CD4-positive, CD25-positive, alpha-beta regulatory T cell (primary cell): ENCODE measurements at places on chromosomes 2 and 18.

- no peak for DNase-seq
Observed at GRCh38 chr2:50125246-50125645, 906.7 kb downstream of the NRXN1 start.

DNA sequence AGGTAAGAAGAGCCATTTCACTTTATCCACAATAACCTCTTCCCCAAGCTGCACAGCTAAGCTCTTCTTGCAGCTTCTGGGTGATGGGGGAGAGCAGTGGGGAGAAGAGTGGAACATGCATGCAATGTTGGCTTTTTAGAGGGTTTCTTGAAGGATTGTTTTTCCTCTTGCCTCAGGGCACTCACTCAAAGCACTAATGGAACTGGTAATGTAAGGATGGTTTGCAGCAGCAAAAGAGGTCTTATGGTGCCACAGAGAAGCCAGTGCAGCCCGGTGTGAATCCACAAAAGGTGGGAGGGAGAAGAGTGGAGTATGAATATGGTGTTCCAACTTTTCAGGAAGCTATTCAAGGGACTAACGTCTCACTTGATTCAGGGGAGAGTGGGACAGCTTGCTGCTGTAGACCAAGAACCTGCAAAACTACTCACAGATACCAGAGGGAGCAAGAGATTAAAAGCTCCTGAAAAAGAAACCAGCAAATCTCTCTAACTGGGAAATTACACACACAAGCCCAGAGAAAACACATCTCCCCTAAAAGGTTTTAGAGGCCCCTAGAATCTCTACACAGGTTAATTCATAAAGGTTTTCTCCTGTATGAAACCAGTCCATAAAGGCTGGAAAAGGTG lies 116.4 kb downstream of the CHN1 start:
- no peak for DNase-seq

- no peak for DNase-seq
Observed at GRCh38 chr2:129915303-129915840, 64.1 kb upstream of the RAB6C start.

- no peak for DNase-seq
Observed at GRCh38 chr2:96115631-96116423, 544 bp downstream of the ADRA2B start.

GRCh38 chr2:192011196-192011595 lies 164.3 kb upstream of the CAVIN2 start:
- no peak for DNase-seq

DNA sequence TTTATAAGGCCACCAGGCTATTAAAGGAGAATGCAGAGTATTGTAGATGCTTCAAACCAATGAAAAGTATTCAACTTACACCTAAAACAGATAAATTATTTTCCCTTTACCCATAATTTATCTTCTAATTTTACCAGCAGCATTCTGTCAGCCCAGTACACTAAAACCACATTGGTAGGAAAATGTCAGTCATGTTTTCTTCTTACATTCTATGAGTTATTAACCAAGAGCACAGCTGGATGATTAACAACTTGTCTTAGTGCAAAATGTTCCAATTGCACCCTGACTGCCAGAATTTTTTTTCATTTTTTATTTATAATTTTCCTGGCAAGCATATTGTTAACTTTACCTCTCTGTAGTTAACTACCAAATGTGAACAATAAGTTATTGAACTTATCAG lies 79.0 kb upstream of the WDR75 start:
- DNase-seq, result no peak

DNA sequence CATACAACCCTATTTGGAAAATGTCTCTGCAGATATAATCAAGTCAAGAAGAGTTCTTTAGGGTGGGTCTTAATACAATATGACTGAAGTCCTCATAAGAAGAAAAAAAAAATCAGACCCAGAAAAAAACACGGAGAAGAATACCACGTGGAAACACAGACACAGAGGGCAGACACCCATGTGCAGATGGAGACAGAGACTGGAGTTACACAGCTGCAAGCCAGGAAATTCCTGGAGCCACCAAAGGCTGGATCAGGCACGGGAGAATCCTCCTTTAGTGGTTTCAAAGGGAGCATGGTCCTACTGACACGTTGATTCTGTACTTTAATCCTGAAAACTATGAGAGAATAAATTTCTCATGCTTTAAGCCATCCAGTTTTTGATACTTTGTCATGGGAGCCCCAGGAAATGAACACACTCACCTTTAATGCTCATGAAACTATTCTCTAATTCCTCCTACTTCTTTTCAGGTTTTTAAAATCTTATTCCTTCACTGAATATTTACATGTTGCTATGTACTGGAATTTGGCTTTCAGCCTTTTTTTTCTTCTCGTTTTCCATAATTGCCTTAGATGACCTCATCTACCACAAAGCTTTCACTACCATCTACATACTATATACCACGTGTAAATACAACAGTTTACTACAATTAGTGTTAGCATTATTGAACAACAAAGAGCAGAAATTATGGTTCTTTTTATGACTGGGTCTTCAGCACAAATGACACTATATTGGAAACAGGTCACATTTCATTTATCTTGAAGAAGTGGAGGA lies 529.1 kb downstream of the IRS1 start:
- DNase-seq, result no peak

DNA sequence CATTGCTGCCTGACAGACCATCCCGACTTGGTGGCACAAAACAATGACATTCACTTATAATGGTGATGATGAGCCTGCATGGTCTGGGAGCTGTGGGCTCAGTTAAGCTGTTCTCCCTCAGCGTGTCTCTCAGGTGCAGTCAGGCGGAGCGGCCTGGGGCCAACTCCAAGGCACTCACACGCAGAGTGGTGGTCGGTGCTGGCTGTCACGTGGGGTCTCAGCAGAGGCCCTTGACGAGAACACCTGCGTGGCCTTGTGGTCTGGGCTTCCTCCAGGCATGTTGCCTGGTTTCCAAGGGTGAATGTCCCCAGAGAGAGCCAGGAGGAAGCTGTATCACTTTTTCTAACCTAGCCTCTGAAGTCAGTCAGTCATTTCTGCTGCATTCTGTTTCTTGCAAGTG lies 29.8 kb downstream of the ARMC9 start:
- DNase-seq, result no peak

GRCh38 chr2:201419986-201420385 lies 31.3 kb downstream of the TRAK2 start:
- no peak for DNase-seq

GRCh38 chr2:173051463-173052215 lies 24.0 kb upstream of the MAP3K20 start:
- DNase-seq, result no peak

GRCh38 chr2:42809131-42809818 lies 16.9 kb upstream of the HAAO start:
- DNase-seq, result no peak

DNA sequence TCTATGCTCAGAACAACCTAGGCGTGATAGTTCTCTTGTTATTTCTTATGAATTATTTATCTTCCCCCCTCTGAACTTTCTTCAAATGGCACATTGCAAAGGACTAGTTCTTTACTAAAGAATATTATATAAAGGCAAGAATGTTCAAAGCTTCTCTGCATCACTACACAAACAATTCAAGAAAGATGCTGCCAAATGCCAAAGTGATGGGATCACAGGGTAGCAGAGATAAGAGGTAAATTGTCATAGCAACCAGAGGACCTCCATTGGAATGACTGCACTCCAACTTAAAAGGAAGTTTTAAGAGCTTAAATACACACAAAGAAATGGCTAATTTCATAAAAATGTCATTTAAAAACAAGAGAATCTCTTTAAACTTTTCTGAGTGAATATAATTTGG lies 72.8 kb downstream of the AQP4 start:
- no peak for DNase-seq

- DNase-seq, result no peak
Observed at GRCh38 chr2:235594041-235594440, 100.2 kb downstream of the AGAP1 start.

- DNase-seq, result no peak
Observed at GRCh38 chr2:64392529-64392928, 61.4 kb upstream of the LGALSL start.

- no peak for DNase-seq
Observed at GRCh38 chr2:221001381-221001801, 570.7 kb downstream of the EPHA4 start.

- DNase-seq, result no peak
Observed at GRCh38 chr2:75175456-75175855, 23.9 kb downstream of the TACR1 start.

GRCh38 chr18:58748899-58749595 lies 77.8 kb downstream of the MALT1 start:
- DNase-seq, result no peak

DNA sequence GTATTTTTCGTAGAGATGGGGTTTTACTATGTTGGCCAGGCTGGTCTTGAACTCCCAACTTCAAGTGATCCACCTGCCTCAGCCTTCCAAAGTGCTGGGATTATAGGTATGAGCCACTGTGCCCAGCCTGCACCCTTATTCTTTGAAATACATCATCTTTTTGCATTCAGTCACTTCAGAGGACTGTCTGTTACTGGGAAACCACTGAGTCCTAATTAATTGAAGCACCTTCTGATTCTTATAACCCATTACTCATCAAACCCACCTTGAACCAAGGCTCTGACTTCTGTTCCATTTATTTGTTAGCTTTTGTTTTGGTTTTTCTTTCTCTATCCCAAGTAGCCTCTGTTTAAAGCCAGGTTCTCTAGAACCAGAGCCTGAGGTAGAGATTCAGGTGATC lies 49.6 kb downstream of the CPO start:
- no peak for DNase-seq

GRCh38 chr2:157722580-157723234 lies 94.0 kb upstream of the ACVR1C start:
- peak; percentile 12 for DNase-seq

DNA sequence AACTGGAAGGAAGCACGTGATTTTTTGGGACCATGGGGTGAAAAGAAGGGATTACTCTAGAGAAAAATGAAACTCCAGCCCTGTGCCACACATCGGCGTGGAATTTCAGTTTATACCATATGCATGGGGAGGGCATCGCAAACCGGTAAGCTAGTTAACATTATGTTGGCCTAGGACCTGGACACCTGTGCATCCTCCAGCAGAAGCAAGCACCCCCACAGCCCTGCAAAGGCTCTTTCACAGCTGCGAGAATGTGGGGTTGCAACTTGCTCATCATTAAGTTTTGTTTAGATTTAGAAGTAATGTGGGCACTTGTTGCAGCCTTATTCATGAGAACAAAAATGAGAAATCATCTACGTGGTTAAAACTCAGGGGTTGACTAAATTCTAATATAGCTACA lies 299.2 kb downstream of the PIEZO2 start:
- DNase-seq, result no peak

GRCh38 chr18:5309888-5310470 lies 14.5 kb upstream of the ZBTB14 start:
- peak; percentile 54 for DNase-seq

DNA sequence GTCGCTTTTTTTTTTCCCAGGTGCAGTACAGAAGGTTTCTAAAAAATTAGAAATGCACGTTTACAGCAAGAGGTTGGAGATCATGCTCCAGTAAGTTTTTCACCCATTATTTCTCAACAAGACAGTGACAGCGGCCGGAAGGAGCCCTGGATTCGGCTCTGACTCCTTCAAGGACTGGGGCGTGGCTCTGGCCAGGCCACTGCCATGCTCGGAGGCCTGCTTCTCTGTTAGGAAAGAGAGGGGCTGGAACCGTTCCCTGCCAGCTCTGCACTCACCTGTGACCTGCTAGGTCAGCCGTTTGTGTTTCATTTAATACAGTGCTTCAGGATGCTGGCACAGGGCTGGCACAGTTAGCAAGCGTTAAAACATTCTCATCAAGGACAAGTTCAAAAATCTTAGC lies 6.7 kb upstream of the IAH1 start:
- DNase-seq, result no peak

DNA sequence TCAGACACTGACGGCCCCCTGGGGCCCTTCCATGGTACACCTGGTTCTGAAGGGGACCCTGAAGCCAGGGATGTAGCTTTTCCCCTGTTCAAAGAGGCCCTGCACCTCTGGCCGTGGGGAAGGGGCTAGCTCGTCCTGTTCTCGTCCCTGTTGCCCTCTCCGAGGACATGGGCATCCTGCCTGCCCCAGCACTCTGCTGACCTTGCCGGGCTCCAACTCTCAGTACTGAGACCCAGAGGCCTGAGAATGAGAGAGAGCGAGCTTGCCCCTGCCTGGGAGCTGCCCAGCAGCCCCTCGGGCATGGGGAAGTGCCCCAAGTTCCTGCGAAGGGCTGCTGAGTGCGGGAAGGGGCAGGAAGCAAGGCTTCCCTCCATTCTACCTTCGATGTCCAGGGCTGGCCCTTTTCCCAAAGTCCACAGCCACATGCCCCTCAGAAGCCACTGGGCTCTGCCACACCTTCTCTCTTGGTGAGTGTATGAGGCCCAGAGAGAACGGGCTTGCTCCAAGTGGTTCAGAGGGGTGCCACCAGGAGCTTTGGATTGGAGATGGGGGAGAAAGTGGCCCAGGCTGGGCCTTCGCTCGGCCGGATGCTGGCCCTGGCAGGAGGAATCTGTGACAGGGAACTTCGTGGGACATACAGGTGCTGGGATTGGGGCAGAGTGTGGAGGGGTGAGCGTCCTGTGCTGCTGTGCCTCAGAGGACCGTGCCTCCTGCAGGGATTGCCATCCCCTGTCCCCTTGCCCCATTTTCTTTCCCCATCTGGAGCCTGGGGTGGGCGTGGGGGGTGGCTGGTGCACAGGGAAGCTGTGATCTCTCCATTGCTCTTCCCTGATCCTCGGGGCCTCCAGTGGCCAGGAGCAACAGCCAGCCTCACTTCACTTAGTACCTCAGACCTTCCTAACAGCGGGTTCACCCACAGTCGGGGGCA lies 50.8 kb downstream of the KCNIP3 start:
- no peak for DNase-seq

DNA sequence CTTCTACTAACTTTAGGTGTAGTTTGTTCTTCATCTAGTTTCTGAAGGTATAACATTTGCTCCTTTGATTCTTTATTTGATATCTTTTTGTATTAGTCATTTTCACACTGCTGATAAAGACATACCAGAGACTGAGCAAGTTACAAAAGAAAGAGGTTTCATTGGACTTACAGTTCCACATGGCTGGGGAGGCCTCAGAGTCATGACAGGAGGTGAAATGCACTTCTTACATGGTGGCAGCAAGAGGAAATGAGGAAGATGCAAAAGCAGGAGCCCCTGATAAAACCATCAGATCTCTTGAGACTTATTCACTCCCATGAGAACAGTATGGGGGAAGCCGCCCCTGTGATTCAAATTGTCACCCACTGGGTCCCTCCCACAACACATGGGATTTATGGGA lies 544.4 kb upstream of the DSEL start:
- DNase-seq, result no peak

DNA sequence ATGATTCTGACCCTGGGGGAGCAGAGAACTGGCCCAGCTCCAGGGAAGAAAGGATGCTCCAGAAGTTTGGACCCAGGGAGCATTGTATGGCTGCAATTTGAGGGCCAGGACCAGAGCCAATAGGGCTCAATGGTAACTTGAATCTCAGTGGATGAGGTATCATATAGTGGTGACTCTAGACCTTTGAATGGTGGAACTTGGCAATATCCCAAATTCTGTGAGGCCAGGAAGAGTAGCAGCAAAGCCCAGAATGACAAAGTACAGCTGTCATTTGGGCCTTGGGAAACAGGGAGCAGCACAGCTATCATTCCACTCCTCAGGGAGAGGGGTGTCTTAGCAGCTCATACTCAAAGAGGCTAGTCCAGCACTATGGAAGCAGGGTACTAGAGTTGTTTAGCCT lies 332.9 kb upstream of the RBMS1 start:
- no peak for DNase-seq
